ENCODE measurements at places on chromosomes 2 and 18.
A peak's percentile ranks its signal among the peaks of the same experiment; 100 is the strongest.

DNA sequence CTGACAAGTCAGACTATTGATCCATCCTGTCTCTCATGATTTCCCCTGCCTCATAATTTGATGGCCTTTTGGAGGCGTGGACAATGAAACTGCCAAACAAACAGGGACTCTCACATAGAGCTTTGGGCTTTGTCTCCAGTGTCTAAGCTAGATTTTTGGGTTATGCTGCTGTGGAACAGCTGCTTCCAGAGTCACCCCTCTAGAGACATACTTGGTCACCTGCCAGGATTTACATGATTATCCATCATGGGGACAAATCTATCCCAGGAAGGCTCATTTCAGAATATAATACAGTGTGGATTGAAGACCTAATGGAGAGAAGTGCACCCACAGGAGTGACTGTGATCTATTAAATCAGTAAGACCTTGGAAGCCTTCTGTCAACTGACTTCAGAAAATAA lies 159.6 kb downstream of the SLC8A1 start:
- no peak for DNase-seq

- DNase-seq = no peak
Measured at GRCh38 chr2:6181926-6182325, 489.7 kb downstream of the SOX11 start.

DNA sequence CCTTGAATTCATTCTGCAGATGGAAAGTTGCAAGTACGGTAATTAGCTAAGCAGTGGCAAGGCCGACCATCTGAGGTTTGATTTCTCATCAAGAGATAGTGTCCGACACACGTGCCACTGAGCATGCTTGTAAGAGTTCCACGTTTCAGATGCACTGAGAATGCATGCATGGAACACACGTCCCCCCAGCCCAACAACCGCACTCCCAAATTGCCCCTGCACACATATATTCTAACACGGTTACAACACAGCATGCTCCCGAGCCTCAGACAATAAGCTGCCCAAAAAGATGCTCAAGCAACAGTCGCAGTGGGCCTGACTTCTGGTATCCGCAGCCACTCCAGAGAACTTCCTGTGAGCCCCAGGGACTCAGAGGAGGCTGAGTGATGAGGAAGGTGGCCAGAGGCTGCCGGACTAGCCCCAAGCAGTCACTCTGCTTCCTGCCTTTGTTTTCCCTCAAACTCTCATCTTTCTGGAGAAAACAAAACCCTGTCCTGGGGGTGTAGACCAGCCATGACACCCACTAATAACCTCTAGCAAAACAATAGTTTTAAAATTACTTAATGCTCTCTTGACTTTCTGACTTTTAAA lies 204.0 kb downstream of the TGIF1 start:
- no peak for DNase-seq

DNA sequence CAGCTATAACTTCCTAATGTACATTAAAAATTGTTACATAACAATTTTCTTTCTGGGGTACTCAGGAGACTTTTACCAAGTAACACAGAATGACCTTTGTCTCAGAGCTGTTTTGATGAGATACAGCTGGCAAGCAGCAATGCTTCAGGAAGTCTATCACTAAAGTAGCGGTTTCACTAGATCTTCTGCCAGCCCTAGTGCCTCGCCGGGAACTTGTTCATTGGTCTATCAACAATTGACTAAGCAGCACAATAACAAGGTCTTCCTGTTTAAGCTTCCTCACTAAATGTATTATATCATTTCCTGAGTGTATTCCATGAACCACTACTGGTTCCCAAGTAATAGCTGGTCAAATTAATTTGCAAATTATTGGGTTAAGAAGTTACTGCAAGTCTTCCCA lies 69.2 kb downstream of the TRIP12 start:
- DNase-seq = peak; percentile 11

DNA sequence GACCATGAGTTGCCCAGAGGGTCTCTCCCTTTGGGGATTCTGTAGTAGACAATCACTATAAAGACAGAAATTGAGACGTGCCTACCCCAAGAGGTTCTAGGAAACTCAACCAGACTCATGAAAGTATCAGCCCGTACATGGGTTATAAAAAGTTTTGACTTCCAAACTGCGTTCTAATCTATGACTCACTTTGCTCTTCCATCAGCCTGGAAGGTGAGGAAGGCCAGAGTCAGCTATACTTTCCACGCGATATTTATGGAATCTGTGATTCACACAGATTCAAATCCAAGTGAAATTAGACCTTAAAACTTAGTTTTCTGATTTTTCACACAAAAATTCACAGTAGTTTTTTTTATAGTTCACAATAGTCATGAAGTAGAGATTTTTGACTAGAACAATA lies 7.7 kb upstream of the LYPD1 start:
- DNase-seq = peak; percentile 60

- no peak for DNase-seq
Measured at GRCh38 chr18:69684789-69685188, 262.9 kb downstream of the CD226 start.

DNA sequence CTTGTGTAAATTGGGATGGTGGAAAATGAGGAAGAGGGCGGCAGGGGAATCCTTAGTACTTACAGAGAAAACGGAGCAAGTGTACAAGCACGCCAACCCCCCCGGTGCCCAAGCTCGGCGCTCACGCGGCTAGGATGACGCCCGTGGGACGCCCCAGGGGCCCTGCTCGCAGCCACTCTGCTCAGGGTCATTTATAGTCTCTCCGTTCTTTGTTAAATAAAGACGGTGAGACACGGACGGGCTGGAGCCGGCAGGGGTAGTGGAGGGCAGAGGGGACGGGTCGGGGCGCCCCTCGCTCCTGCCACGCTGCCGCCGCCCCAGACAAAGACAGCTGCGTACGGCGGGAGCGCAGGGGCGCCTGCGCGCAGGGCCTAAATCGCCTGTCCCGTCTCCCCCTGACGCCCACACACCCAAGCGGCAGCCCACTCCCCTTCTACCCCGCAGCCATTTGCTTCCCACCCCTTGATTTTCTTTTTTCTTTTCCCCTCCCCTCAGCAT lies 37.8 kb downstream of the PCBP1 start:
- peak; percentile 58 for DNase-seq

DNA sequence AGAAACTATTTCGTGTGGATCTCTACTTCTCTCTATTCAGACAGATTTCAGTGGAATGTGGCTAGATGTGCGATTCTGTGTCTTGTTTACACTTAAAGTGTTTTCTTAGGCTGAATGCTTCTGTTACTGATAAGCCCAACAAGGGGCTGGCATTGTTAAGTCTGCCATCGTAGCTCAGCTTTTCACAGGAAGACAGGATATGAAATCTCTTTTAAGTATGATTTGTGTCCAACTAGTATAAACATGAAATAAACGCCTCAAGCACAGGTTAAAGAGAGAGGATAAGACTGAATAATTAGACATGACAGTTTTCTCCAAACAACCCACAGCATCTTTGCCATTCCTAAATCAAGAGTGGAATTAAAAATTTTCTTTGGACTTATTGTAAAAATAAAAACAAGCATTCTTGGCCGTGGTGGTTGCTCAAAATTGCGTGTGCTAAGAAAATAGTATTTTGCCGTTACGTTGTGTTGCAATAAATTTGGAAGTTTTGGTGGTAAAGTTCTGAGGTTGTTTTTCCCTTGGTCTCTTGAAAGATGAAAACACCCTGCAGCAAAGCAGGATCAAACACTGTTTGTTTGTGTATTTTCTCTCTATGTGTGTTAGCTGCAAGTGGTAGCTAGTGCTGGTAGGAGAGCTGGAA lies 1.0 kb downstream of the VIT start:
- no peak for DNase-seq

GRCh38 chr2:201642086-201642578 lies 1.2 kb downstream of the TMEM237 start:
- no peak for DNase-seq

DNA sequence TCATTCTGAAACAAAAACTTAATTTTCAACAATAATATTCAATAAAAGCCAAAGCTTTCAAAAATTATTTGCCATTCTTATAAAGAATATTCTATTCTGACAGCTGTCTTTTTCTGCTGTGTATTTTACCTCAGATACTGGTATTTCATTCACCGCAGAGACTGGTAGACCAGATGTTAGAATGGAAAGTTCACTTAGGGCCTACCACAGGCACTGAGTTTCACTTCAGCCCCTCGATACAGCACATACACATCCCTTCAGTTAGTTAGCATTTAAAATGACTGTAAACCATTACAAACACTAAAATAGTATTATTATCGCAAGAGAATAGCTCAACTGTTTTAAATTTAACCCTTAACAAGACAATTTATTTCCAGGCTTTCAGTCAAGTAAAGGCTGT lies 24.2 kb upstream of the GATA6 start:
- DNase-seq = no peak

DNA sequence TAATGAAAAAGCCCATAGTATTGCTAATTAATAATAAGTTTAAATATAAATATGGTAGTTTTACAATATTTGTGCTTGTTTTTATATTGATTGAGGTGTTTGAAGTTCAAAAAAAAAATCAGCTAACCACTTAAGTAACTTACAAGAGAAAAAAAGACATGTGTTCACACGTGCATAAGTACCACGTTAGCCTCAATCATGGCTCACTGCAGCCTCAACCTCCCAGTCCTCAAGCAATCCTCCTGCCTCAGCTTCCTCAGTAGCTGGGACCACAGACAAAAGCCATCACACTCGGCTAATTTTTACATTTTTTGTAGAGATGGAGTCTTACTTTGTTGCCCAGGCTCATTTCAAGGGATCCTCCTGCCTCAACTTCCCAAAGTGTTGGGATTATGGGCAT lies 19.4 kb downstream of the MGAT4A start:
- no peak for DNase-seq

DNA sequence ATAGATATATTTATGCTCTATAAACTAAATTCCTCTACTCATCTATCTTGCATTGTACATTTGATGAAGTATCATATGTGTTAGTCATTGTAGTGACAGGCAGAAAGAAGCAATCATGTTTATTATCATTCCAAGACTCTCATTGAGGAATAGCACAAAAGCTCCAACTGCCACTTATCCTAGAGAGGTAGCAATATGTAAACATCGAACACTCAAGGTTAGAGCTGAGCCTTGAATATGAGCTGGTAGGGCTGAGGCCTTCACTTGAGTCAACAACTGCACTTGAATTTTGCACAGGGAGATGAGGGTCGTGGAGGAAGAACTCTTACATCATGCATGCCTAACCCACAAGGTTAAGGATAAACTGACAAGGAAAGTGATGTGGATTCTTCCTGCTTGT lies 900.9 kb downstream of the CPS1 start:
- DNase-seq = no peak

GRCh38 chr2:73128841-73129535 lies 16.2 kb upstream of the RAB11FIP5 start:
- no peak for DNase-seq

- DNase-seq = no peak
Measured at GRCh38 chr2:105070010-105070865, 32.4 kb downstream of the MRPS9 start.

DNA sequence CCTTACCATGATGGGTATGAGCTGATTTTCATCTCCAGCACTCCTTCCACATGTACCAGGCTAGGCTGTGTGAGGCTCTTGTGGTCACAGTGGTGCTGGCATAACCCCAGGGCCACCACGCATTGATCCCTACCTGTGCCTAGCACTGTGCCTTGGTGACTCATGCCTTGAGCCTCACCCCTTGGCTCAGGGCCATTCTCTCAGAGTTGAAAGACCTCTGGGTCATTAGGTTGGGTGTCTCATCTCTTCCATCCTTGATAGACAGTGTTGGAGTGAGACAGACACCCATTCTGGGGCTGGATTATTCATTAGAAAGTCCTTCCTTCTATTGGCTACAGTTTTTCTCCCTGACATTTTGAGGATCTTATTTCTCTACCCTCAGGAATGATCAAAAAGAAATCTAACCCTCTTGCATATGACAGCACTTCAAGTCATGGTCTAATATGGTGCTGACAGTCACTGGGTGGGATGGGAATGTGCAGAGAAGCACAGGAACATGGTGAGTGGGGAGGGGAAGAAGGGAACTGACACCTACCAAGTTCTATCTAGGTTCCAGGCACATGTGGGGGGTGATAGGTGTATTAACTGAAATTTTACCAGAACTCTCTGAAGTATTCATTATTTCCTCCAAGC lies 41.3 kb downstream of the DYSF start:
- no peak for DNase-seq

GRCh38 chr18:50880119-50880465 lies 1.2 kb downstream of the ME2 start:
- no peak for DNase-seq

DNA sequence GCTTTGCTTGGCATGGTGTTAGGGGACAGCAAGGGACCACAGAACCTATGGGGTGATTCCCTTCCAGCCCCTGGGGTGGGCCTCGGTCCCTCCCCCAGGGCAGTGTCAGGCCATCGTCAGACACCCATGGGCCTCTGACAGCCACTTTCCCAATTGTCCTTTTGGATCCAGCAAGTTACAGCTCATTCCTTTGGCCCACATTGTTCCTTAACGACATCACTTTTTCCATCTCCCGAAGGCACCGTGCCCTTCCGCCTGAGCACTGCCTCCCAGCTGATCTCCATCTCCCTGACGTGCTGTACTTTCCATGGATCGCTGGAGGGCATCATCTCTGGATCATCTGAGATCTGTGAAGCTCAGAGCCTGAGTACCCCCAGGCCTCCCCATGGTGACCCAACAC lies 10.4 kb upstream of the KCNK3 start:
- DNase-seq = no peak

GRCh38 chr2:30306522-30306921 lies 75.2 kb downstream of the LBH start:
- peak; percentile 34 for DNase-seq

GRCh38 chr2:40384714-40385113 lies 67.2 kb downstream of the SLC8A1 start:
- DNase-seq = peak; percentile 81

GRCh38 chr2:218307415-218308090 lies 15.2 kb upstream of the TMBIM1 start:
- DNase-seq = no peak

DNA sequence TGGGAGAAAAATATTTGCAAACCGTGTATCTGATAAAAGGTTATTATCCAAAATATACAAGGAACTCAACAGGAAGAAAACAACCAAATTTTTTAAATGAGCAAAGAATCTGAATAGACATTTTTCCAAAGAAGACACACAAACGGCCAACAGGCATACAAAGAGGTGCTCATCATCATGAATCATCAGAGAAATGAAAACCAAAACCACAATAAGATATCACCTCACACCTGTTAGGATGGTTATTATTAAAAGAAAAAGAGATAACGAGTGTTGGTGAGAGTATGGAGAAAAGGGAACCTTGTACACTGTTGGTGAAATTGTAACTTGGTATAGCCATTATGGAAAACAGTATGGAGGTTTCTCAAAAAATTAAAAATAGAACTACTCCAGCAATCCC lies 463.3 kb downstream of the IRS1 start:
- no peak for DNase-seq

DNA sequence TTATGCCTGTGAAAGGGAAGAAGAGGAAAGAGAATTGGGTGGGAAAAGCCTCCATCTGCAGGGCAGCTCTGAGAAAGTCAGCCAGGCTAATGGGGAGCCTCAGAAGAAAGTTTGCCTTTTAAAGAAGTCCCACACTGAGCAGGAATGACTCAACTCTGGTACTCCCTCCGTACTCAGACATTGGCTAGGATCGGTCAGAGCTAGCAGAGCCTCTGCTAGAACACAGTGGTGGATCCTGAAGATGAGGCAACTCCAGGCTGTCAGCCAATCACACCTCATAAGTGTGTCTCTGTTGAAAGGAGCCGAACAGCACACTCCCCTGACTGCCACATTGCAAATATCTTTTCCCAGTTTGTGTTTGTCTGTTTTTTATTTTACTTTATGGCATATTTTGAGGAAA lies 96.9 kb downstream of the HNRNPLL start:
- DNase-seq = peak; percentile 79
